ENCODE measurements at places on chromosomes 5 and 9.

DNA sequence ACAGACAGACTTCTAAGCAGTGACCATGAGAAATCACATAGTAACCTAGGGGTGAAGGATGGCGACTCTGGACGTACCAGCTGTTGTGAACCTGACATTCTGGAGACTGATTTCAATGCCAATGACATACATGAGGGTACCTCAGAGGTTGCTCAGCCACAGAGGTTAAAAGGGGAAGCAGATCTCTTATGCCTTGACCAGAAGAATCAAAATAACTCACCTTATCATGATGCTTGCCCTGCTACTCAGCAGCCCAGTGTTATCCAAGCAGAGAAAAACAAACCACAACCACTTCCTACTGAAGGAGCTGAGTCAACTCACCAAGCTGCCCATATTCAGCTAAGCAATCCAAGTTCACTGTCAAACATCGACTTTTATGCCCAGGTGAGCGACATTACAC is 38.0 kb upstream of the CCDC152 start:
- DNase-seq: peak; percentile 36

- DNase-seq: no peak
Observed at GRCh38 chr9:109845226-109845625, 65.2 kb downstream of the PALM2AKAP2 start.

- DNase-seq: no peak
Observed at GRCh38 chr5:152151940-152152339, 227.3 kb upstream of the GLRA1 start.

GRCh38 chr5:78716206-78716605 is 67.6 kb upstream of the LHFPL2 start:
- no peak for DNase-seq

DNA sequence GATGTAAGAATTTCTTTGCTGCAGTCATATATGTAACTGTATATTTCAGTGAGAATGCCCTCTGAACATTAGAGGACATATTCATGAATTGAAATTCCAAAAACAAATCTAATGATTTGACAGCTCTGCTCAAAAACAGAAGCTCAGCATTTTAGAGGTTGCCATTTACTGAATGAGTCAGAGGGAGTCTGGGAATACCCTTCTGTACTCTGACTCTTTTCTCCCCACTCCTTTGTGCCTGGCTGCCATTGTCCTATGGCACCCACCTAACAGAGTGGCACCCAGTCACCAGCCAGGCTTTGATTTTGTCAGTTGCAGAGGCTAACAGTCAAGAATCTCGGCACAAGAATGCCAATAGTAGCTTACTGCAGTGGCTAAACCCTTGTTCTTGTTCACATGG is 133.6 kb downstream of the ATG10 start:
- DNase-seq: no peak
